Panc1 (cell line): ENCODE measurements at places on chromosomes 11 and 22. TPM values are rescaled to one million over a fixed set of nuclear protein-coding genes. Genes with fewer than 3 reads are reported as not detected.

PHETA2 gene
- total RNA-seq, result 1.3 TPM

GRCh38 chr11:764322-765024 lies 12.8 kb downstream of the GATD1 start:
- no peaks in the 10 kb centered on the region for H3K27me3 ChIP-seq
- peaks cover 6% of the 10 kb centered on the region; the same call in 1 of the 2 replicates for H3K36me3 ChIP-seq
- no peak overlapping the region for H3K27ac ChIP-seq

DNA sequence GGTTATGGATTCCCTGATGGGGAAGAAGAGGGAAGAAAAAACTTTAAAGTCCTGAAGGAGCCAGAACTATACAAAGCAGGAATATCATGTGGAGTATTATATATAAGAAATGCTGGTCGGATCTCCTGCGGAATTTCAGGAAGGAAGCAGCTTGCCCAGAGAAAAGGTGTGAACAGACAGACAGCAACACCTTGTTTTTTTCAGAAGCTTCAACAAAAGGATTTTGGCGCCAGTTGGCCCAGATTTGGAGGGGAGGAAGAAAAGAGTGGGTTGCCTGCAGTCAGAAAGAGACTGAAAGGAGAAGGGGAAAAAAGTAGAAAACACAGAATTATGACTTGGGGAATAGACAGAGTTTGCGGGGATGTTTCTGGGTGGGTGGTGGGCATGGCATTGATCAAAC lies 45.2 kb downstream of the SEZ6L start:
- DNase-seq, result no peak
- H3K36me3 ChIP-seq, result no peaks in the 10 kb centered on the region
- H3K27ac ChIP-seq, result no peak overlapping the region
- H3K4me1 ChIP-seq, result no peaks in the 10 kb centered on the region

- no peak overlapping the region for H3K4me3 ChIP-seq
- peaks cover 10% of the 10 kb centered on the region; the same call in 1 of the 2 replicates for H3K4me1 ChIP-seq
These were observed 14.7 kb downstream of the PRDM10 start for GRCh38 chr11:129987950-129988349.

DNA sequence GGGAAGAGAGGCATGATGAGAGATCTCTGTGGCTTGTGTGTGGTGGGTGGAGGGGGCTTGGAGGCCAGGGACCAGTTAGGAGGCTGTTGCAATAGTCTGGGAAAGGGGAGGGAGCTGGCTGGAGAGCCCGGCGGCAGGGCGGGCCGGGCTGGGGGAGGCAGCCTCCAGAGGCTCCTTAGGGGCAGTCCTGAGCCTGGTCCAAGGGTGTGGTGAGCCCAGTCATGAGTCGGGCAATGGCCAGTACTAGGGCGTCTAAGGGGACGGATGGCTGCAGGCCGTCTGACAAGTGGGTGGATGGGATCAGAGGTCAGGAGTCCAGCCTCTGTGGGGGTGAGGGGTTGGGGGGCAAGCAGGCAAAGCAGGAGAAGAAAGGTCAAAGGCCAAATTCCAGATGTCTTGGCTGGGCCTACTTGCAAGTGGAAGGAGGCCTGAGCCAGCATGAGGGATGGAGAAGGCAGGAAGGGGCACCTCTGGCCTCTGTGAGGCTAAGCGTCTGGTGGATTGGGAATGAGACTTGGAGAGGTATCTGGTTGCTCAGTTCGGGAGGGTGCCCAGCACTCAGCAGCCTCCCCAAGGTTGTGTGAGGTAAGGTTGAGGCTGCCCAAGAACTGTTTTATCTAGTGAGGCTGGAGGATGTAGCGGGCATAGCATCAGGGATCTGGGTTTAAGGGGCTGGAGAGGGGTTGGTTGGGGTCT lies 6.0 kb upstream of the CD248 start:
- H3K27ac ChIP-seq, result no peak overlapping the region
- H3K36me3 ChIP-seq, result no peaks in the 10 kb centered on the region
- H3K4me3 ChIP-seq, result no peak overlapping the region
- H3K4me1 ChIP-seq, result peaks cover 13% of the 10 kb centered on the region

GRCh38 chr22:35367331-35367886 lies 13.5 kb upstream of the HMOX1 start:
- no peaks in the 10 kb centered on the region for H3K27me3 ChIP-seq
- H3K36me3 ChIP-seq, result no peaks in the 10 kb centered on the region
- H3K4me3 ChIP-seq, result no peak overlapping the region
- peaks cover 3% of the 10 kb centered on the region for H3K4me1 ChIP-seq
- no peak for DNase-seq

GRCh38 chr11:110479108-110480101 lies 49.7 kb downstream of the FDX1 start:
- H3K27ac ChIP-seq, result no peak overlapping the region
- no peaks in the 10 kb centered on the region for H3K4me1 ChIP-seq
- H3K27me3 ChIP-seq, result peaks cover 6% of the 10 kb centered on the region
- no peak overlapping the region for H3K4me3 ChIP-seq

DNA sequence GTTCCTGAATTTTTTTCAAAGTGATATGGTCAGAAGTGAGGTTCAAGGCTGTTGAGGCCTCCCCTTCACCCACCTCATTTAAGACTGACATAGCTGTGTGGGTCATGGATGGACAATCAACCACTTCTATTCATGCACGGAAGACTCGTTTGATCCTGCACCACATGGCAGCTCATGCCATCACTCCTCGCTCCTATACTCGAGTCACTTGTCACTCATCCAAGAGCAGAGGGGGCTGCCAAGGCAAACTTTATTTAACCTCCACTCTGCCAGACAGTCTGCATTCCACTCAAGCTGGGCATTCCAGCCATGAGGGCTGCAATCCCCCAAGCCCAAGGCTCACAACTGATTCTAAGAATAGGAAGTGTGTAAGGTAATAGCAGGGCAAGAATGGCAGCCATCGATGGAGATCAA lies 34.1 kb downstream of the SNX19 start:
- H3K36me3 ChIP-seq, result peaks cover 51% of the 10 kb centered on the region
- H3K27ac ChIP-seq, result no peak overlapping the region
- H3K4me3 ChIP-seq, result no peak overlapping the region
- DNase-seq, result no peak
- no peaks in the 10 kb centered on the region for H3K27me3 ChIP-seq
- no peaks in the 10 kb centered on the region for H3K4me1 ChIP-seq
